Activated T-cell treated with anti-CD3 and anti-CD28 coated beads for 1 hour (primary cell): ENCODE measurements at places on chromosomes 2 and 18.

DNA sequence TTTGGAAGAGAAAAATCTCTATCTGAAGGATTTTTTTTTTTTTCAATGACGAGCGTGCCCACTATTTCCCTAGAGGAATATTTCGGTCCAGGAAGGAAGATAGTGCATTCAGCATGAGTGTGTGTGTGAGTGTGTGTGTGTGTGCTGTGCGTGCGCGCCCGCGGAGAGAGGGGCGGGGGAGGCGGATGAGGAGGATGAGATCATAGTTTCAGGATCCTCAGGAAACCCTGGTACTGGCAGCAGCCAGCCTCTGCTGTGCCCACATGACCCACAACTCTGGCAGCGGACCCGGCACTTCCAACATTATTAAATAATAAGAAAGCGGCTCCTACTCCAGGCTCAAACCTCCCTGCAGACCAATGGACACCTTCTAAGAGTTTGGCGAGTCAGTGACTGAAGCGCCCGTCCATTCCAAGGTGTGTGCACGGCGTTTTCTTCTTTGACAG, 217.0 kb upstream of the DTNA start:
- no peak for DNase-seq

GRCh38 chr2:146850746-146851145, 994.1 kb upstream of the ACVR2A start:
- no peak for DNase-seq

- no peak for DNase-seq
Measured at GRCh38 chr18:58604311-58604710, 24.6 kb downstream of the ALPK2 start.

DNA sequence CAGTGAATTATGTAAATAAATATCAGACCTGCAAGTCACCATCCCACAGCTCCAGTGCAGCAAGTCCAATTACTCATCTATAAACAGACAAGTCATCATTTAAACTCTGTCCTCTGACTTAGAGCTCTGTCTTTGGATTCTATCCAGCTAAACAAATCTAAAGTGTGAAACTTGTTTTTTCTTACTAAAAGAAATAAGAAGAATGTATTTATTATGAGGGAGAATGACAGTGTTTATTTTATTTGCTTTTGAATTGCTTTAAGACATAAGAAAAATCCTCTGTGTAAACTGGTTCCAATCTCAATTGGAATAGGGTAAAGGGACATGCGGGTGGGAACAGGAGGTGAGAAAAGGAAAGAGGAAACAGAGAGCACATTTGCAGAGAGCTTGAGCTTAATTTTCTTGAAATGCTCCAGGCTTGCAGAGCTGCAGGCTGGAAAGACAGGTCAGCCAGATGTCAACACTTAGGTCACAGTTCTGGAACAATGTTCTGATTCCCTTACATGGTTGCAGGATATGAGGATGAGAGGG, 355.8 kb downstream of the MEIS1 start:
- DNase-seq = no peak

GRCh38 chr2:190205657-190206056, 114.0 kb downstream of the HIBCH start:
- no peak for DNase-seq

- DNase-seq = no peak
Measured at GRCh38 chr2:16745466-16745865, 79.8 kb upstream of the CYRIA start.

- no peak for DNase-seq
Measured at GRCh38 chr18:79642626-79643025, 37.0 kb upstream of the CTDP1 start.

GRCh38 chr2:85151026-85151425, 17.8 kb downstream of the TCF7L1 start:
- DNase-seq = no peak

GRCh38 chr18:47260924-47261701, 9.7 kb upstream of the SKOR2 start:
- no peak for DNase-seq

DNA sequence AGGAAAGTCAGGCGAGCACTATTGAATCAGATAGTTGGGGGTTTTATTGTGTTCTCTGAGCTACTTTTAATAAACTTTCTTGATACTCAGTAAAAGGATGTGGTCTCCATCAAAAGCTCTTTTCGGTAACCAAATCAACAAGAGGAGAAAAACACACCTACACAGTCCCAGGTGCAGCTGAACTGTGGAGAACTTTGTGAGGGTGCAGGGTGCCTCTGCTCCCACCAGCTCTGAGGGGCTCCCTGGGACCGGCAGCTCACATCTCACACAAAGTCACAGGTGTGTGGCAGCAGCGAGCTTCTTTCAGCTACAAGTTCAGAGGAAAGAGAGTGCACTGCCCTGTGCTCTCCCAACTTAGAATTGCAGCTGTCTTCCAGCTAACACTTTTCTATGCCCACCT, 650.4 kb downstream of the RNF144A start:
- DNase-seq = peak; percentile 36

GRCh38 chr18:7657937-7658336, 90.8 kb downstream of the PTPRM start:
- no peak for DNase-seq

- no peak for DNase-seq
Measured at GRCh38 chr2:159773426-159773825, 24.6 kb downstream of the CD302 start.

DNA sequence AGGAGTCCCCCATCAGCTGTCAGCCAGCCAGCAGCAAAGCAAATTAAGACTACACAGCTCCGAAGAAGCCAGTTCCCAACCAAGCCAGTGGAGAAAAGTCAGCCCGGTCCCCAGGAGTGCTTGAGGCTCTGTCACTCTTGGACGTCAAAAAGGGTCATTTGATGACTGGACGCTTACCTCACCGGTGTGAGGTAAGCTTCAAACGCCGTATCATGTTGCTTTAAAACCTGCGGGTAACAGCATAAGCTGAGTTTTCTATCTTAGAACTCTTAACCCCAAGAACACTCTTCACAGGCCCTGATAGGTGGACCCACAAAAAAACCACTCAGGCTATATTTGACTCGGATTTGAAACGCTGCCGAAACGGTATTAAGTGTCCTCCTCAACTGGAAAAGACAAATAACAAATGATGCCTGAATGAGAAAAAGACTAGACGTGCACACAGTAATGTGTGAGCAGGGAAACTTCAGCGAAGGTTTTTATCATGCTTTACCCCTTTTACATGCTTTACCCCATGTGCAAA, 682 bp upstream of the LNPK start:
- DNase-seq = no peak

GRCh38 chr2:173146590-173146989, 70.9 kb downstream of the MAP3K20 start:
- DNase-seq = no peak

GRCh38 chr2:121796239-121796638, 40.8 kb downstream of the TSN start:
- no peak for DNase-seq

DNA sequence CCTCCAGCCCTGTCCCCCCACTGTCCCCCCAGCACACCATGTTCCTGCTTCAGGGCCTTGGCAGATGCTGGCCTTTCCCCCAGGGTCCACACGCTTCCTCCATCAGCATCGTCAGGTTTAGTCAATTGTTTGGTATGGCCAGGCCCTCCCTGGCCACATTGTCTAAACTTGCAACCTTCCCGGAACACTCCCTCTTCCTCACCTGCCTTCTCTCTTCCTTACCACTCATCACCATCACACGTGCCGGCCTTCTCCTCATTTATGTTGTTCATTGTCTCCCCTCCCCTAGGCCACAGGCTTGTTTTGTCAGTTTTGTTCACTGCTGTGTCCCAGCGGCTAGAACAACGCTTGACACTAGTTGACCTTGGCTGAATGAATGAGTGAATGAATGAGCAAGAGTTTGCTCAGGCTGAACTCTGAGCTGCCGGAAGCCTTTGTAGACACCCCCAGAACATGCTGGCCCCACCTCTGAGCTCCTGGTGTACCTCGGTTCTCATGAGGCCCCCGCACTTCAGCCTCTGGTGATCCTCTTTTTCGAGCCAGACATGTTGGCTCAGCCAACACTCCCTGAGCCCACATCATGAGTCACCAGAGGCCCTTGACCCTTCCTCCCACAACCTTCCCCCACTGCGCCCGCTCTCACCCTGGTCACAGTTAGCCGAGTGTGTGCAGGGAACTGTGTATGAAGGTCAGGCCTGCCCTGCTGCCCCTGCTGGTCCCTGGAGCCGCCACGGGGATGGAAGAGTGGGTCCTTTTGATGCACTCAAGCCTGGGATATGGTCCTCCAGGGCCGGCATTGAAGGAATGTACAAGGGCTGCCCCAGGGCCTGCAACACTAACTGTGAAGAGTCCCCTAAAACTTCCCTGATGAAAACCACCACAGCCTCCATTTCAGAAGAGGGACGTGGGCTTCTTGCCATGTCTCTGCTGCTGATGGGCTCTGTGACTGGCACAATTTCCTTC, 57.5 kb downstream of the HS1BP3 start:
- DNase-seq = no peak

DNA sequence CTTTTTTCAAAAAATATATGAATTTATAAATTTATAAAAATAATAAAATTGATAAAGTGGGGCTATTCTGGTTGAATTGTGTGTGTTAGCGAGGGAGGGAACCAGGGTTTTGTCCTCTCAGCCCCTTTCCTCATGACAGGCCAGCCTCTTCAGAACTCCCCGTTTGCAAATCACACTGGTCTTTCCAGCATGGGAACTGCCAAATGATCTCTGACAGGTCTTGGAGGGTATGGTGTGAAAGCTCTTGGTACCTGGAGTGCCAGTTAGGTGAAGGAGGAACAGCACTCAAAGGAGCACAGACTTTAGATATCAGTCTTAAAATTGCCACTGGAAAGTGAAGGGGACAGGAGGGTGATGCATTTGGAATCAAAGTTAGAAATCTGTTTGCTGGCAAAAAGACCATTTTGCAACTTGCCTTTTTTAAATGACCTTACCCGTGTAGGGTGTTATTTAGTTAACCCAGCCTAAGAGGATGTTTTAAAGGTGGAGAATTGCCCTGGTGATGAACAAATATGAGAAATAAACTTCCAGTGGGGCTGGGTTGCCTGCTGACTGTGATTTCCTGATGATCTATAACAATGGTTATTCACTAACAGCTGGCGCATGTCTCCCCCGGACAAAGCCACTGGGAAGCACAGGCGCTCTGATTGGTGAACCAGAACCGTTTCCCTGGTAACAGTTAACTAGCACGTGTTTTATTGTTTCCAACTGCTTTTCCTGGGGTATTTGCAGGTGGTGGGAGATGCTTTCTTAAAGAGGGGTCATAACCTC, 85.3 kb upstream of the EFEMP1 start:
- DNase-seq = no peak

- no peak for DNase-seq
Measured at GRCh38 chr2:62824388-62824787, 118.9 kb downstream of the EHBP1 start.
